ENCODE measurements at places on chromosomes 16 and 17. TPM values are rescaled to one million over a fixed set of nuclear protein-coding genes. Genes with fewer than 3 reads are reported as not detected.

DNA sequence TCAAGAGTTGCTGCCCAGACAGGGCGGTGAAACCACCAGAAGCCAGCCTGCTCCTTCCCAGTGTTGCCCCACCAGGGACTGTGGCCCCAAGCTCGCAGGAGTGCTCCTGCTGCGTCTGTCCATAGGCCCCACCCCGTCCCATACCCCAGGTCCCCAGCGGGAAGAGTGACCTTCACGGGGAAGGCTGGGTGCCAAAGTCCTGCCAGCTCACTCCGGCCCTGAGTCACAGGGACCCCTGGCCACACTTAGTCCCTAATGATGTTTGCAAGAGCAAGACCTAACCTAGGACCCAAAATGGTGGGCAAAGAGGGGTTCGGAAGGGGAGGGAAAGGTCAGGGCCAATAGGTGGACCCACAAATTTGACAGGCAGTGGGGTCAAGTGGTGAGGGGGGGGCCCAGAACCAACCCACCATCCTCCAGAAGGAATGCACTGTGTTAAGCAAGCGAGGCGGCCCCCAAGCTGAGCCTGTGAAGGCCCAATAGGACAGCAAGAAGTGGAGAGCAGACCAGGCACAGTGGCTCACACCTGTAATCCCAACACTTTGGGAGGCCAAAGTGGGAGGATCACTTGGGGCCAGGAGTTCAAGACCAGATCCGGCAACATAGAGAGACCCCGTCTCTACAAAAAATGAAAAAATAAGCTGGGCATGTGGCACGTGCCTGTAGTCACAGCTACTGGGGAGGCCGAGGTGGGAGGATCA is 3.3 kb downstream of the DOK4 start:
- DNase-seq, result no peak

- DNase-seq, result no peak
These were observed 273.0 kb downstream of the GRIN2A start for GRCh38 chr16:9909072-9909825.

DNA sequence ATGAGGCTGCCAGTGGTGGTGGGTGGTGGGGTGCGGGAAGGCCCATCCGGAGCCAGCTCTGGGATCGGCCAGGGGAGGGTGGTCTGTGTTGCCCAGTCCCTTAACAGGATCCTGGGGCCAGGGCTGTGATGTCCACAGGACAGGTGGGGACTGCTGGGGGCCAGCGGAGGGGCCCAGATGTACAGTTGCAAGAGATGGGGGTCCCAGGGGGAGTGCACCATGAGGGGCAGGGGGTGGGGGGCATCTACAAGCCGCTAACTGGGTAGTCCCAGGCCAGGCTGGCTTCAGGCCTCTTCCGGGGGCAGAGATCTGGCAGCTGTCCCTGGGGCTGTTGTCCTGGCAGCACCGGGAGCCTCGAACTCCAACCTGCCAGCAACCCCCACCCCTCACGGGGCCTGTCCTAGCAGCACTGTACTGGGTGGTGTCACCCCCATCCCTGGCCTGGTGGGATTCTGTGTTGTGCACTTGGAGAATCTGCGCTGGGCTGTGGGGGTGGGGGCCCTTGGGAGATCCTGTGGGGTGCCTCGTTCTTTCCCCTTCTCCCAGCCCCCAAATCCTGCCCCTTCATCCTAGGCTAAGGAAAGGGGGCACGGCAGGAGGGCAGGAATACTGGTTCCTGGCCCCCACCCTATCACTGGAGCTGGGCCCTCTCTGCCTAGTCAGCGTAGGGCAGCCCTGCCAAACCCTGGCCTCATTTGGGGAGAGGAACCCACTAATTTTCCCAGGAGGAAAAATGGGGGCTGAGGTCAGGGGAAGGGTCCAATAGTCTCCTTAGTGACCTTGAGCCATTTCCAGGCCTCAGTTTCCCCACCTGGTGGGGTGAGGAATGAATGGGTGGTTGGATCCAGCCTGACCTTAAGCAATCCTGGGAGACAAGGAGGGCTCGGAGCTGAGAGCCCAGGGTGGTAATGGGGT is 1.4 kb downstream of the MTSS2 start:
- no peak for DNase-seq

Gene TMEM106A
- total RNA-seq, result 2.4 TPM

All from right atrium auricular region (tissue), 2 donors.